ENCODE measurements at places on chromosomes 11 and 22.

DNA sequence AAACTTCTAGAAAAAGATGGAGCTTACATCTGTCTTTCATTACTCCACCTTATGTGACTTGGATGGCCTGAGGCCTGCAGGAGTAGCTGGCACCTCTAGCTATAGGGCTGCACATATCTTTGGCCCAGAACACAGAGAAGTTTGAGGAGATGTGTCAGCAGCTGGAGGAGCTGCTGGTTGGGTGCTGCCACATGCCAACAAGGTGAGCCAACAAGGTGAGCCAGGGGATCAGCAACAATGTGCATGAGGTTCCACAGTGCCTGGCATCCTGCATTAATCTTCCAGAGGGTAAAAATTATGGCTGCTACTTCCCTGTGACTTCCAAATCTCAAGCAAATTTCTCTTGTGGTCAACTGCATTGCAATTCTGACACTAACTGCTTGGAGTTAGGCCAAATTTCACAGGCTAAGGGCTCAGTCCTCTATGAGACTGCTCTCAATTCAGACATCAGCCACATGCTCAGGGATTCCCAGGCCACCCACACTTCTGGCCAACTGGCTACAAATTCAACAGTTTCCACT is 16.0 kb downstream of the RBM7 start:
- no peak for DNase-seq

GRCh38 chr22:45211435-45211834 is 29.3 kb downstream of the KIAA0930 start:
- no peak for DNase-seq

- DNase-seq, result no peak
Measured at GRCh38 chr22:48405741-48406140, 1421.9 kb downstream of the BRD1 start.

GRCh38 chr11:85752201-85752889 is 58.6 kb downstream of the SYTL2 start:
- DNase-seq, result no peak

- DNase-seq, result no peak
Measured at GRCh38 chr22:30821863-30822215, 127.2 kb downstream of the OSBP2 start.

DNA sequence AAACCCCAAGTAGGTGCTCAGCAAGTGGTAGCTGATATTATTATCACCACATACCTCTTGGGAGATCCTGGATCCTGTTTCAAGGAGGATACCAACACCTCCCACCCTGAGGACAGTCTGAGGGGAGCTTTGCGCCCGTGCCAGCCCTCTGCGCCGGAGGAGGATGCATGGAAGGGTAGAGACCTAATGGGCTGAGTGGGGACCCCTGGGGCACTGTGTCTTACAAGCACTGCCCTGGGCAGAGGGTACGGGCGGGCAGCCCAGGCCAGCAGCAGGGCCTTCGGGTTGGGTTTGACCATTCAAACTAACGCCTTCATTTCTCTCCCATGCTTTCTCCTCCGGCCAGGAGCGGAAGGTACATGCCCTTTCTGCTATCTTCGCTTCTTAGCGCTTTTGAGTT is 26.3 kb downstream of the MYBPC3 start:
- DNase-seq, result no peak

GRCh38 chr11:1104411-1105182 is 29.9 kb downstream of the MUC2 start:
- no peak for DNase-seq

GRCh38 chr11:47950396-47950795 is 30.0 kb upstream of the PTPRJ start:
- no peak for DNase-seq

GRCh38 chr11:115576606-115577380 is 72.6 kb upstream of the CADM1 start:
- DNase-seq, result no peak

DNA sequence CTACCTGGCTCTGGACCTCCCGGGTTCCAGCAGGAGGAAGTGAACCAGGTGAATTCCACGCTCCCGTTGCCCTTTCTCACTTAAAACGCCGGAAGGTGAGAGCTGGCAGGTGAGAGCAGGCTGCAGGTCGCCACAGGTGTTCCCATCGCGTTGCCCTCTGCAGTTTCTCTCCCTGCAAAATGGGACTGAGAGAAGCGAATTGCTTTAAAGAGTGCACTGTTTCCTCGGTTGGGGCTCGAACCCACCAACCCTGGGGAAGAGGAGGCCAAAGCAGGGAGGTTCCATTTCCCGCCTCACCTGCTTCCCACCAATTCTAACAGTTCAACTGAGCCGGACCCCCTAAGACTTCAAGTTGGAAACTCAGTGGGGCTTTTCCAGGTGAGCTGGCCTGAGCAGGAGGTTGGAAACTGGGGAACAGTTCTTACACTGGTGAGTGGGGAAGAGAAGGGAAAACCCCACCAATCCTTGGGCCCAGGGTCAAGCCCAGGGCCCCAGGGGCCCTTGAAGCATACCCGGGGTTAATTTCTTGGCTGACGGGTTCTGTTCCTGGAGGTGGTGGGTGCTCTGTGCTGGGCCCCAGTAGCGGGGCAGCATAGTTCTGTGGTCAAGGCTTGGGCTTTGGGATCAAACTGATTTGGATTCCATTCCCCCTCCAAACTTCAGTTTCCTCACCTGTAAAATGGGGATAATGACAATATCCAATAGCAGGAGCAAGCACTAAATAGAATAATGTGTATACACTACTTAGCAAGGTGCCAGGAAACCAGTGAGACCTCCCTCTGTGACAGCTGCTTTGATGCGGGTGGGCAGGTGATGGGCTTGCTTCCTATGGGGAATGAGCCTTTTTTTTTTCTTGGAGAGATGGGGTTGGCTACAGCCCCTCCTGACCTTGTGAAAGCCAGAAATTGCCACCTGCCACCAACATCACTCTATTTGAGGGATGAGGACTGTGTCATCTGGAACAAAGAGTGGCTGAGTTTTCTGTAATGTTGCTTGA is 788 bp downstream of the CD82 start:
- no peak for DNase-seq

GRCh38 chr11:34308913-34309585 is 48.8 kb downstream of the ABTB2 start:
- DNase-seq, result no peak

- no peak for DNase-seq
Measured at GRCh38 chr11:87604350-87604749, 566.6 kb downstream of the TMEM135 start.

DNA sequence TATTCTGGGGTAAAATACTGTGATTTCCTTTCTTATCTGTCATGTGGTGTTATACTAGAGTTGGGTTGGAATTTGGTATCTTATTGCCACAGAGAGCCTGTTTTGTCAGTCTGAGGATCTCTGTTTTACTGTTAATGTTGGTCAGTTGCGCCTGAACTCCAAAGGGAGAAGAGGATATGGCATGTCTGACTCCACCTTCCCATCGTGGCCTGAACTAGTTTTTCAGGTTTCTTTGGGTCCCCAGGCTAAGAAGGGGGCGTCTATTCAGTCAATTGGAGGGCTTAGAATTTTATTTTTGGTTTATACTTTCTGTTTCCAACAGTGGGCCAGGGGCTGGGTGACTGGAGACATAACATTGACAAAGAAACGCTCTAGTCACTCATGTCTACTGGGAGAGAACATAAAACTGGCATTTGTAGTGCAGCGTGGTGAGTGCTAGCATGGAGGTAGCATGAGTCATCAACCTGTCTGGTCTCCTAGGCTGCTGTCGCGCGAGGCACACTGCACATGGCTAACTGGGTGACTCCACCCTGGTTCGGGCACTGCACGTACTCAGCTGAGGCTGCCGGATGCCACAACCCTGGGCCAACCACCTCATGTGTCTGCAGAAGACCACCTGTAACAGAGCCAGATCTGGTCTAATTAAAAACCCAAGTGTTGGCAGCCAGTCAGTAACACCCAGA is 120.1 kb upstream of the OR9Q1 start:
- no peak for DNase-seq

GRCh38 chr11:66015454-66015881 is 3.7 kb downstream of the CST6 start:
- DNase-seq, result peak; percentile 83

DNA sequence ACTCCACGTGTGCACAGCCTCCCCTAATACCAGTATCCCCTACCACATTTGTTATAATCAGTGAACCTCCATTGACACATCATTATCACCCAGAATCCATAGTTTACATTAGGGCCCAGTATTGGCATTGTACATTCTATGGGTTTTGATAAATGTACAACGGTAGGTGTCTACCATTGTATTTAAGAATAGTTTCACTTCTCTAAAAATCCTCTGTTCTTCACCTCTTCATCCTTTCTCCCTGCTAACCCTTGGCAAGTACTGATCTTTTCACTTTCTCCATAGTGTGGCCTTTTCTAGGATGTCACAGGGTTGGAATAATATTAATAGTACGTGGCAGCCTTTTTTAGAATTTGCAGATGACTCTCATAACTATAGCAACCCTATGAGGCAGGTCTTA is 353.8 kb downstream of the DDX10 start:
- DNase-seq, result no peak

DNA sequence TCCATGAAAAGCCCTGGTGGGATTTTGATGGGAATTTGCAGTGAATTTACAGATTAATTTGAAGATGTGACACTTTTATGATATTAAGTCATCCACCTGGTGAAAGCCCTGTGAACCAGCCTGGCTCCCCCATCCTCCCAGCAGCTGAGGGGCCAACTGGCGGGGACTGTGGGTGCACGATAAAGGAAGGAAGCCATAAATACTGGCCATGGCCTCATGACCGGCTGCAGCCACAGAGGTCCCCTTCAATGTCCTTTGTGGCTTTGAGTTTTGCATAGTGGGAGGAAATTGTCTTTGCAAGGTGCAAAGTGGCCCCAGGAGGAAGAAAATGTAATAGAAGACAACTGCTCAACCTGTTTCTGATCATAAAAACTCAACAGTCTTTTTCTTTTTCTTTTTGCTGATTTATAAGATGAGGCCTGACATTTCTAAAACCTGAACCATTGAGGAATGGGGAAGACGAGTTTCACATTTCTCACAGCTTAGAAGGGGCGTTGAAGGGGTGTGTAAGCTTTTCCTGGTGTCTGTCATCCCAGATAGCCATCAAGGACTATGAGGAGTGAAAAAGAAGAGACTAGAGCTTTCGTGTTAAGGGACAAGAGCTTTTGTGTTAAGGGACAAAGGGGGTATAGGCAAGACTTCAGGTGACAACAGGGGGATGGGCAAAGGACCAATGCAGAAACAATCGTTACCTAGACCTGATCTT is 6.3 kb upstream of the NDUFV1 start:
- DNase-seq, result no peak

All from thoracic aorta (tissue), 2 donors.